Esophagus squamous epithelium (tissue), 5 donors: ENCODE measurements at places on chromosomes 3 and 15.

GRCh38 chr3:128665362-128666021 is 14.9 kb upstream of the RPN1 start:
- DNase-seq: no peak

DNA sequence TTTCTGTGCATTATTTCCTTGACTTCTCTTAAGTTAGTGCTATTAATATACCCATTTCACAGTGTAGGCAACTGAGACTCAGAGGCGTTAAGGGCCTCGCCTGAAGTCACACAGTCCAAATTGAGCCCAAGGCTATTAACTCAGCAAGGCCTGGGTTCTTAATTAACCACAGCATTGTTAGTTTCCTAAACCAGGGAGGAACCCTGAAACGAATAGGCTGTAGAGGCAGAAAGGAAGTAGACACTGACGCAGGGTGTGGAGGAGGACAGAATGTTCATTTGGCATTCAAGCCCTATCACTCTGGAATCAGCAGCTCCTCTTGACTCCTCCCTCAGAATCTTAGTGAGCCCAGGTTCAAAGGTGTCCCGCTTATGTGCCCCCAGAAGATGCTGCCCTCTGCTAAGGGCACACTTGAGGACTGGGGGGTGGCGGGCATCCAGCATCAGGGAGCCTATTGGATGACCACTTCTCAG is 13.9 kb downstream of the ARHGEF3 start:
- no peak for DNase-seq

DNA sequence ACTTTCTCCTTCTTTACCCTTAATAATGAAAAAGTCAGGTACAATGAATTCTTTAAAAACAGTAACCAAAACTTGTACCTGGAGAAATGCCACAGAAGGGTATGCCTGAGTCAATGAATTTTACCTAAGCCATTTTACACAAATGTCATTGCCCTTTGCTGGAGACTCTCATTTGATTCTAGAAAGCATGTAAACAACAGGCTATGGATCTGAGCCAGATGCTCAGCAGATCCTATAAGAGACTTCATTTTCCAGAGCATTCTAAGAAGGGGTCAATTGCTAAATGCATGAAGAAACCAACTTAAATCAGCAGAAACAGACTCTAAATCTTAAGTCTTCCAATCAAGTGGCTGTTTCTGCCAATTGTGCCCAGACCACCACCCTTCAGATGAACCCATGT is 83.8 kb upstream of the GALNT15 start:
- no peak for DNase-seq

GRCh38 chr15:79184465-79184892 is 93.9 kb upstream of the RASGRF1 start:
- DNase-seq: no peak

- no peak for DNase-seq
These were observed 909.6 kb downstream of the ROBO1 start for GRCh38 chr3:78858174-78858573.

DNA sequence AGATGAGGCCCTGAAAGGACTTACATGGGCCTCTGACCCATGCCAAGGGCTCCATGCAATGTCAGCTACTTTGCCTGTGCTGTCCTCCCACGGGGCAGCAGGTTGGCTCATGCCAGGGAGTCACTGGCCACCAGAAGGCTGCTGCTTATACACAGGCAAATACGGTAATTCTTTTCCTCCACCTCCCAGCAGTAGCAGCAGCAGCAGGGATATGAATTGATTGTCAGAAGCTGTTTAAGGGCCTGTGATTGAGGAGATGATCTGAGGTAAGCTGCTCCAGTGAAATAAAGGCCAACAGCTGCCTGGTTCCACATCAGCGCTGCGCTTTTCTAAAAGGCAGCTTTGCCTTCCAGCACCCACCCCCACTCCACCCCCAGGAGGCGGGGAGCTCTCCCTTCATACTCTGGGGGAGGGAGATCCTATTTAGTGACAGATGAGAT is 250.5 kb downstream of the SHQ1 start:
- no peak for DNase-seq

- no peak for DNase-seq
These were observed 71.4 kb downstream of the TFDP2 start for GRCh38 chr3:142077859-142078500.

DNA sequence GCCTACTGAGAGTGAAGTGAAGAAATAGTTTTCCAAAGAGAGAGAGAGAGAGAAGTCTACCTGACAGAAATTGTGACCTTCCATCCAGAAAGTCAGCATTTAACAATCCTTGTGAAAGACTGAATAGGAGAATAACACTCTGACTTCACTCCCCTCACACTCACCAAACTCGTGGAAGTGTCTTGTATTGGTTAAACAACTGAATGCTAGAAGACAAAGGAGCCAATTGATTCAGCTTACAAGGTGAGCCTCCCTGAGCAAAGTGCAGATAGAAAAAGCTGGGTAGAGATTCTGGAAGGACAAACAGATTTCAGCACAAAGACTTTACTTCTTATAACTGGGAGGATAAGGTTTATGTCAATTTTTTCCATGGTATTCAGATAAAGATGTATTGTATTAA is 40.8 kb upstream of the OSTN start:
- DNase-seq: no peak

GRCh38 chr15:98744506-98744905 is 96.2 kb downstream of the IGF1R start:
- no peak for DNase-seq

- DNase-seq: no peak
These were observed 13.4 kb downstream of the TRA2B start for GRCh38 chr3:185924375-185924774.

DNA sequence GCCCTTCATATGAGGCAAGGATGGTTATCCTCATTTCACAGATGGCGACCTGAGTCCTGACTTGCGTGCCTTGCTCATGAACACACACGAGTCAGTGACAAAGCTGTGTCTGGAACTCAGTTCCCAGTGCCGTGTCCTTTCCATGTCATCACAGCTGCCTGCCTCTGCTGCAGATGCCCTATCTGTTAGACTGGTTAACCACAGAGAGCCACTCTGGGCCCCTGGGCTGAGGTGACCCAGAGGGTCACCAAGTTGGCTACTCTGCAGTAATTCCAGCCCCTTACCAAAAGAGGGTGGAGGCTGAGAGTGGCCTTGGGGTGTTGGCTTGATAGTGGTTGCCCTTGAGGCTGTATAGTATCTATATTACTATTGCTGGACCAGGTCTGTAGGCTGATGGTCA is 41.0 kb downstream of the RAB11A start:
- no peak for DNase-seq

- no peak for DNase-seq
These were observed 30.5 kb downstream of the SLC7A14 start for GRCh38 chr3:170555329-170555728.

DNA sequence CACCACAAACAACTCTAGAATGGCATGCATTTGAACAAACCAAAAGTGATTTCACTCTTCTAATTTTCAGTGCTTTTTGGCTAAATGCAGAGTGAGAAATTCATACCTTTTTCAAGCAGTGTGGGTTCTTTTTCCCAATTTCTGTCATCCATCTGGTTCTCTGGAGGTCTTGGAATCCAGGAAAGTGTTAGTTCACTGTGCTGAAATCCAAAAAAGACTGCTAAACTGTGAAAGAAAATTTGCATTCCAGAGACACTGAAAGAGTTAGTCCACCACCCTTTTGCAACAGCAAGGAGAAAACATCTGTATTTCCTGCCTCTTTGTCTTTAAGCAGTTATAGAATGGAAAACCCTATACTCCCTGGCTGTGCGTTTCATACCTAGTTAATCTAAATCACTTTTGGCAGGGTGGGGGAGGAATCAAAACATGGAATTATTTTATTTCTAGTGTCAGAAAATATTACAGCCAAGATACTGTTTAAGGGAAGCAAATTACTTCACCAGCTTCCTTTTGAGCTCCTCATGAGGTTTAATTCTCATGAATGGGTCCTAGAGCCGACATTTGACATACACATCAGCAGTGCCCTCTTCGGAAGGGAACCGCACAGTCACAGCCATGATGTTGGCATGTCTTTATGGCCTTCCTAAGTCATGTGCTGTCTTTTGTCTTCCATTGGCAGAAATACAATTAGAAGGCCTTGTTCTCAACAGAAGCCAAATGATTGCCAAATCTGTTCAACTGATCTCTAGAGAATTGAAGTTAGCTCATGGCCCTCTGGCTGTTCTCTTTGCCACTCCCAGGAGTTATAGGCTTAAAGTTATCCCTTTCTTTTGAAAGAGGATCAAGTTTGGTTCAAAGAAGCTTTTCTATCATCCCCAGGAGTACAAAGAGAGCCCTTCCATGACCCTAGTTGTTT is 317.7 kb upstream of the TPRG1 start:
- DNase-seq: no peak
